Stimulated activated CD4-positive, alpha-beta T cell treated with anti-CD3 and anti-CD28 coated beads, Interleukin-12 subunit alpha, Interleukin-12 subunit beta, amount 100 ng/mL, for 24 hours (primary cell): ENCODE measurements at places on chromosomes 1 and 21.

DNA sequence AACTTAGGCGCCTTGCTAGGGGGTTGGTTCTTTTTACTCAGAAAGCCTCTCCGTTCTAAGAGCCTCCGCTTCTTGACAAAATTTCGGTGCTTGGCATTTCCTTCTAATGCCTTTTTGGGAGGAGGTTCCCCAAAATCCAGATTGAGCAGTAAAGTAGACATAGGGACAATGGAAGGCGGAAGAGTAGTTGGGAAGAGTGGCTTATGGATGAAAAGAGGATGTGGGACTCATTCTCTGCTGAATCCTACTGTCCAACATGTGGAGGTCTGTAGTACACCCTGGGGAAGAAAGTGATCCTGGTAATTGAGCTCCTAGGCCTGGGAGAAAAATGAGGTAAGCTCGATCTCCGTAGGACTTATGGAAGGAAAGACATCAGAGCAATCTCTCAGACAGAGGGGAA is 777 bp upstream of the METTL25B start:
- DNase-seq: no peak

GRCh38 chr1:181112071-181112929 is 23.8 kb downstream of the IER5 start:
- no peak for DNase-seq

GRCh38 chr1:96521010-96521409 is 200.6 kb upstream of the PTBP2 start:
- no peak for DNase-seq

GRCh38 chr1:200767321-200767720 is 28.6 kb downstream of the CAMSAP2 start:
- DNase-seq: no peak

DNA sequence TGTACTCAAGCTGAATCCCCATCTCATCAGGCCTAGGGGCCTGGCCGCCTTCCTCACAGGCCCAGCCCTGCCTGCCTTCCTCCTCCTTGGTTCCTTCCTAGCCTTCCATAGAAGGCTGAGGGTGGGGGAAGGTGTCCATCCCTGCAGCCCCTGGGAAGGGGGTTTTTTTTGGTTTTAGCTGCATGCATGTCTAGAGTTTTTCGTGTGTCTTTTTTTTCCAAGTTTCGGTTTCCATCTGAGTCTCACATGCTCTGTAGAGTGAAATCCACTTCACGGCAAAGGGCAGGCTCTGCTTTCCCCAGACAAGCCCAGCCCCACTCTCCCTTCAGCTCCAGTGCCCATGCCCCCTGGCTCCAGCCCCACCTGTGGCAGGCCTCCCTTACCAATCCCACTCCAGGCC is 32.1 kb downstream of the GRHL3 start:
- DNase-seq: no peak

DNA sequence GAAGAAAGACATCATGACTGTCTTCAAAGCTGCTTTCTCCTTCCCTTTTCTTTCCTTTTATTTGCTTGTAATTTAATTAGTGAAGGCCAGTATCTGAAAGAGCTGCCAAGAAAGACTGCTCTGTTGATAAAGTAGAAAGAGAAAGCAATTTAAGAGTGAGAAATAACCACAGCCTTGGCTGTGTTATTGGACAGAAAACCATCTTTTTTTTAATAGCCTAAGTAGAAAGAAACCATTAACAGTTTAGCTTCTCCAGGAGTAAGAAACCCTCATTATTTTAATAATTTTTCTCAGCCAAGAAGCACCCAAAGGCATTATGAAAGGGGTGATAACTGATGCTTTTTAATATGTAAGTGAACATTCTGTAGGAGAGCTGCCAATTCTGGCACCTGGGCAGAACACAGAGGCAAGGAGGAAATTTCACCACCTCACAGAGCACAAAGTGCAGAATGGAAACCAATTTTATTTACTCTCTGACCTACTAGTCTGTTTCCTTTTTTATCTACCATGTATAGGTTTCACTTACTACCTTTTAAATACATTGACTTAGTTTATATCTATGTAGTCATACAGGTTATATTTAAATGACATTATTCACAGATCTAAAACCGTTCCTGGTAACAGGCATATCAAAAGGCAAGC is 703.2 kb downstream of the MRPL39 start:
- no peak for DNase-seq

DNA sequence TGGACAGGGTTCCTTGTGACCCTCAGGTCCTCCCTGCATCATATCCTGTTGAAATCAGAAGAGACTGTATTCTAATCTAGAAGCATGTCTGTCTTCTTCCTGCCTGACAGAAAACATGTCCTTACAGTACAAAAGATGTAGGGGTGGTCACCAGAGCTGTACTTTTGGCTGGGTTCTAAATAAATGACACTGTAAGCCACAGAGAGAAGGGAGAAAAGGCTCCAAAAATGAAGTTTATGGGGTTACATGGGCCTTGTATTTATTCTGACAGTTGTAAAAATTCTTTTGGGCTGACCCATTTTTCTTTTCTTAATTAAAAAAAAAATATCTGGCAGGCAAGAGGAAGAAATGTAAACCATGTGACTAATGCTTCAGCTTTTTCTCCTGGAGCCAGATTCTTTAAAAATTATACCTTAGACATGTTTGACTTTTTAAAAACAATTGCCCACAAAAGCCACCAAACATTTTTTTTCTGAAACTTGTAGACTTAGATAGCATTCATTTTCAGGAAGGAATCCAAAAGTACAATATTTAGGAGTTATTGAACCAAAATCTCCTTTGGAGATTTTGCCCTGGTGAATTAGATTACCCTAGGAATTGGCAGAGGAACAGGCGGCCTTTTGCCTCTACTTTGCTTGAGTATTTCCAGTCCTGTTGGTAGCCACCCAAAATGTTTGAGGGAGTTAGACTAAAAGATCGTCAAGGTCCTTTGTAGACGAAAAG is 17.1 kb downstream of the RGL1 start:
- no peak for DNase-seq

DNA sequence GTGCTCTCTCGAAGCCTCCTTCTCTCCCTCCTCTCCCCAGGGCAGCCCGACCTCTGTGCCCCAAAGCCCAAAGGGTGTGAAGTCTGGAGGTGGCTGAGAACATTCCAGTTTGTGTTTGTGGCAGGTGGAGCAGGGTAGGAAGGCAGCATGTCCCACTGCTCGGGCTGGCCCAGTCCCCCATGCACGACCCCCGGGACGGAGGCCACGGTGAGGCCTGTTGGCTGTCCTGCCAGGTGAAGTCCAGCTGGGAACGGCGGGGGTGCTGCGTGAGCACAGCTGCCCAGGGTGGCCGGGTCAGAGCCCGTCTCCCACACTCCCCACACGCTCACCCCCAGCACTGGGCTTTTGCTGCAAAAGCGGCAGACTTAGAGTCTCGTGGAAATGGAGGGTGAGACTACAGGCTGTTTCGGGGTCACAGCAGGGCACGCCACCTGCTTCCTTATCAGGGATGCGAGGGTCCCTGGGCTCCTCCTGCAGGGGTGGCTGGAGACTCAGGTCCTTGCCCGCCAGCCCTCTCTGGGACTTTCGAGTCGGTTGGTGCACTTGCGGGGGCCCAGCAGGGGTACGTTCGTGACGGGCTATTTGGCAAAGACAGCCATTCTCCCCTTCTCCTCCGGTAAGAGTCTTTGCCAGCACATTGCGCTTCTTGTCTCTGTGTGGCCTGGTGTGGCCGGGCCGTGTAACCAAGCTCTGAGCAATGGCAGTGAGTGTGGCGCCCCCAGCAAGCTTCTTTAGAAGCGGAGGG is 40.3 kb downstream of the MORN1 start:
- no peak for DNase-seq

- no peak for DNase-seq
Measured at GRCh38 chr1:46300673-46301405, 2.6 kb downstream of the LRRC41 start.

GRCh38 chr1:18868801-18869424 is 9.5 kb upstream of the TAS1R2 start:
- DNase-seq: no peak

DNA sequence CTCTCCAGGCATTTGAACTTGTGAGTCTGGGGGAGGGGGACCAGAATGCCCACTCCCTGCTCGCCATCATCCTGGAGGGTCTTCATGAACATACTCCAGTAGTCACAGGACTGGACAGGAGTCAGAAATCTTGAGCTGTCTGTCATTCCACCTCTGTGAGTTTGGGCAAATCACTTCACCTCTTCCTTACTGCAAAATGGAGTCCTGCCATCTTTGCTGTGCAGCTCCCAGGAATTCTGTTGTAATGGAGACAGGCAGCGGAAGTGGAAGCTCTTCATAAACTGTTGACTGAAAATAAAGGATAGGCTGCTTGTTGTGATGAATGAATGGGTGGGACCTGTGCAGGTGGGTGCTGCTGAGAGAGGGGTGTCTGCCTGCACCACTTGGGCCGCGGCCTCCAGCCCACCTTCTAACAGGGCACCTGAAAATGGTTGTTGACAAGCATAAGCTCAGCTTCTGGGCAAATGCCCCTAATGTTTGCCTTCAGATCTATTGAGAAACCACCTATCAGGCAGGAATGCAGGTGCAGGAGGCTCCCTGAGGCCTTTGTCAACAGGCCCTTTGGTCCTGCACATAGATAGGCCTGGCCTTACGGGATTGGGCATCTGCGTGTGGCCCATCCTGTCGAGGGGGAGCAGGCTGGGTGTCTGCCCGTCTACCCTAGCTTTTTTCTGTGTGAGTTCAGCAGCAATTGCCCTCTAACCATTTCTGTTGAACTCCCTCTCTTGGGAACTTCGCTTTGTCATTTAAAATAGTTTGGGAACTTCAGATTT is 321.0 kb downstream of the RPS6KC1 start:
- no peak for DNase-seq

DNA sequence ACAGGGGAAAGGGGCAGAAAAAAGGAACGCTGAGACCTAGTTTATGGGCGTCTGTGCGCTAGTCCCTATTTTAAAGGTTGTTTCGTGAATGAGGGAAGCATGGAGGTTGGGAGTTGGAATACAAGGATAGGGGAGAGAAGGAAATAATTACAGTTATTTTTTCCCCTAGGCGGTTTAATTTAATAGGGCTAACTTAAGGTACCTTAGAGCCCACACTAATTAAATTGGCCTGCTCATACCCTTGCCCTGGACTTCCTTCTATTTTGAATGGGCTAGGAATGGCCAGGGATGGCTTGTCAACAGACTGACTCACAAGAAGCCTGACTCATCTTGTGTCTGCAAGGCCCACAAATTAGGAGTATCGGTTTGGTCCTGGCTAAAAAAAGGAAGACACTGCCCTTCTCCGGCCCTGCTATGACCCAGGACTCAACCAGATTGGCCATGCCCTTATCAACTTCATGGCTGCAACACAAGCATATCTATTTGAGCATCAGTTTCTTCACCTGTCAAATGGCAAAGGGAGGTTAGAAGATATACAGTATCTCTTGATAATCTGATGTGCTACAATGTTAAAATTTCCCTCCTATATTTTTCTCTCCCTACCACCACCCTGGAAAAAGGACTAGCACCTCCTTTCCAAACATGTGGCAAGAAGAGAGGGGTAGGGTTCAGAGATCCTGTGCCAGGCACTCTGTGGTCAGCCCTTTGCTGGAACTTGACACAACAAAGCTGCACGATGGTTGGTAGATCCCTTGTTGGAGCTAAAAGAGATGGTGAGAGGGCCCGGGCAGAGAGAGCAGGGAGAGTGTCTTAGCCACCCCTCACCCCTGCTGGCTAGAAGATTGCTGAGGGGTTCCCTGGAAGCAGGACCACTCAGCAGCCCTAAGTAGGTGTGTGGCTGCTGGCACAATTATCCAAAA is 2.2 kb upstream of the SSBP3 start:
- DNase-seq: no peak

DNA sequence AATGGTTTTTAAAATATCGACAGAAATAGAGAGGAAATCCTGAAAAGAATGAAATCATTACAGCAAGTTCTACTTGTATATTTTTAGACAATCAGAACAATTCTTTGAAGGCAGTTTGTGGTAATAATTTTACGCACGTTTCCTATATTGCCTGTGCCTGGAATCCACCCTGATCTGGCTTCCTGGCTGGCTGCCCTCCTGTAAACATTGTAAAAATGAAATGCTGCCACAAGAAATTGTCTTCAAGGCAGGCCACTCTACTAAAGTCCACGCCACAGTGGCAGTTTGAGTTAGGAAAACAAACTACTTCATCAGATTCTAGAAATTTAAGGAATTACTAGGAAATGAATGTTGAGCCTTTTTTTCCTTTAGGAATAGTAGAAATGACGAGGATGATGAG is 454.5 kb upstream of the NR5A2 start:
- DNase-seq: no peak

DNA sequence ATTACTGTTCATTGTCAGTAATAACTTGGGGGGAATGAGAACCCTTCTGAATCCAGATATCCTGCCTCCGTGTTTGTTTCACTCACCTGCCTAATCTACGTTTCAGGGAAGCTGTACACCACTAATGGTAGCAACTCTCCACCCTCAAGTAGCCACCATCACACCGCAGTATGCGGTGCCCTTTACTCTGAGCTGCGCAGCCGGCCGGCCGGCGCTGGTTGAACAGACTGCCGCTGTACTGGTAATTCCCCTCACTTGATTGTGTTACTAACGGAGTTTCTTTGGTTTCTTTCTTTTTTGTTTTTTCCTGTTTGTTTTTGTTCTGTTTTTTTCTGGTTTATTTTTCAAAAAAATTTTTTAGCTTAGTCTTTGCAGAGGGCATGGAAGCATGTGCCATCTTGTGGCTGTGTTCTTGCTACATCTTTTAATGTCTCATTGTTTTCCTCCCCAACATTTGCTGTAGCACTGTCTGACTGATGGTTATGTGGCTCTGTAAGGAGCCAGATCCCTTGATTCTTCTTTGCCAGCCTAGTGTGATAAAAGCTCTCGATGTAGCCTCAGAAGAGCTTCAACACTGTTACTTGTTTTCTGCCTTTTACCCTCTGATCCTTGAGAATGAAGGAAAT is 15.9 kb upstream of the OLFML3 start:
- DNase-seq: no peak

GRCh38 chr1:206856674-206857464 is 8.6 kb upstream of the IL20 start:
- DNase-seq: no peak

GRCh38 chr1:246324711-246325110 is 182.4 kb downstream of the SMYD3 start:
- DNase-seq: no peak

DNA sequence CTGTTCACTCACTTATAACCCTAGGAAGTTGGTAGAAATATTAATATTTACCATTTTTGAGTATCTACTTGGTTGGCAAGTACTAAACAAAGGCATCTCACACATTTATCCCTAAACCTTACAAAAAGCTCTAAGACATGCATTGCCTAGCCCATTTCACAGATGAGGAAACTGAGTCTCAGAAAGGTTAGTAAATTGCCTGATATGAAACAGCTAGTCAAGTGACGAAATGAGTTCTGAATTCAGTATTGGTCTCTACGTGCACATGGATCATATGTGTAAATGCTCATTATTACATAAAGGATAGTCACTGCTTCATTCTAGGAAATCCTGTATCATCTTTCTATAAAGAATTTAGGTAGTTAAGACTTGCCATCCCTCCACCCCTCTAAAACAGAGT is 105.1 kb downstream of the BARHL2 start:
- no peak for DNase-seq

DNA sequence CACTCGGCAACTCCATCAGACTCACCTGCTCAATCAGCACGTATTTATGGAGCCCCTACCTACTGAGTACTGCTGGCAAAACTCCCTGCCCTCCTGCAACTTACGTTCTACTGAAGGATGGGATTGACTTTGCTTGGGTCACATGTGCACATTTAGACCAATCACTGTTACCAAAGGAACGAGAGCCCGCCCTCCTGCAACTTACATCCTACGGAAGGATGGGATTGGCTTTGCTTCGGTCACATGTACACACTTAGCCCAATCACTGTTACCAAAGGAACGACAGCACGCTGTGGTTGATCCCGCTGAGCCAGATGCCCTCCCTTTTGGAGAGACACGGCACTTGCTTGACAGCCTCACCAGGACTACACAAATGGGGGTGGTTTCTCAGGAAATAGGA is 46.0 kb downstream of the UBIAD1 start:
- DNase-seq: no peak
